ENCODE measurements at places on chromosomes 11 and 22. TPM values are rescaled to one million over a fixed set of nuclear protein-coding genes. Genes with fewer than 3 reads are reported as not detected.

Gene C11orf86
- total RNA-seq, result not detected

Gene JAML
- total RNA-seq, result 181 TPM

Gene NLRP14
- total RNA-seq, result not detected

Gene IFITM5
- not detected for total RNA-seq

Gene HBD
- not detected for total RNA-seq

Gene DLG2
- total RNA-seq, result 3.4 TPM

Gene TESMIN
- 10.5 TPM for total RNA-seq

Gene SOX6
- not detected for total RNA-seq

Gene MAJIN
- total RNA-seq, result not detected

DNA sequence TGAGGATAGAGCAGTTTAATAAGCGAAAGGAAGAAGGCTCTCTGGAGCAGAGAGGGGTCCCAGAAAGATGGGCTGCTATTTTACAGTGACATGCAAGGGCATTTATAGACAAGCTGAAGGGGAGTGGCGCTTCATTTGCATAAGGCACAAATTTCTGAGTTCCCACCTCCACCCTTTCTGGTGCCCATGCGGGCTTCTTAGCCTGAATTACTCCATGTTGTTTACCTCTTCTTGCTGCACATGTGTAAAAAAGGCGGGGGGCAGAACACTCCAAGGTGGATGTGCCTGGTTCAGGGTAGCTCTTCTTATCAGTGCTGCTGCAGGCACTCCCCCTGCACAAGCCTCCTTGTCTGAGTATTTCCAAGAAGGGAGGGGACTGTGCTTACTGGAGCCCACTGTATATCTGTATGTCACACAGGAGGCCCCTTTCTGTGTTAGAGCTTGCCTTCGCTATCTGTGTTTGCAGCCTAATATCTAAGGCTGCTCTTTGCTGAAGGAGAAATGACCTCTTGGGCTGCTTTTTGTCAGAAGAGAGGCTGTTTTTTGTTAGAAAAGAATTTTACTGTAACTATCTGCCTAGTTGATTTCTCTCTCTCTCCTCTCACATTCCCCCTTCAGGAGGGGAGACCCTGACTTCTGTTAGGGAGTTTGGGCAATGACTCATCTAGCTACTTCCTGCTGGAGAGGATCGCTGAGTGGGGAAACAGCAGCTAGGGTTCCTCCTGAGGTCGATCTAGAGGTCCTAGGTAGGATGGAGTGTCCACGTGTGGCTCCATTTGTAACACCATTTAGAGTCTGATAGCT lies 1057.0 kb upstream of the CNTN5 start:
- H3K4me3 ChIP-seq, result no peak overlapping the region
- H3K27me3 ChIP-seq, result no peaks in the 10 kb centered on the region
- no peaks in the 10 kb centered on the region for H3K4me1 ChIP-seq

GRCh38 chr11:3225826-3226750 lies 6.1 kb downstream of the MRGPRE start:
- H3K27me3 ChIP-seq, result peaks cover 8% of the 10 kb centered on the region
- peaks cover 5% of the 10 kb centered on the region for H3K4me1 ChIP-seq
- DNase-seq, result no peak
- no peaks in the 10 kb centered on the region for H3K36me3 ChIP-seq
- H3K27ac ChIP-seq, result no peak overlapping the region

DNA sequence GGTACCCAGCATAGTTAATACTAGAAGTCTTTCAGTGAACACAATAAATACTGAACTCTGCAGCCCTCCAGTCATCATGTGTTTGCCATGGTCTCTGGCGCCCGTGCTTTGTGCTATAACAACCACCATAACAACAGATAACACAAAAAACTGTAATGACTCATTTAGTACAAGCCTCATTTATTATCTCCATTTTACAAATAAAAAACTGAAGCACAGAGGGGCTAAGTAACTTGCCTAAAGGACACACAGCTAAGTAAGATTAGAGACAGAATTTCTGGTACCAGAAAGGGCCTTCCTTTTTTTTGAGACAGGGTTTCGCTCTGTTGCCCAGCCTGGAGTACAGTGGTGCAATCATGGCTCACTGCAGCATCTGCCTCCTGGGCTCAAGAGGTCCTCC lies 19.5 kb downstream of the RBFOX2 start:
- H3K36me3 ChIP-seq, result no peaks in the 10 kb centered on the region
- no peaks in the 10 kb centered on the region for H3K4me1 ChIP-seq
- no peak for DNase-seq
- H3K27me3 ChIP-seq, result peaks cover 23% of the 10 kb centered on the region

GRCh38 chr22:26430600-26430999 lies 1.5 kb downstream of the ASPHD2 start:
- peaks cover 5% of the 10 kb centered on the region for H3K27me3 ChIP-seq
- H3K27ac ChIP-seq, result peak overlapping the region; percentile 92
- DNase-seq, result no peak
- H3K4me1 ChIP-seq, result peaks cover 55% of the 10 kb centered on the region
- H3K4me3 ChIP-seq, result peak overlapping the region; percentile 92

DNA sequence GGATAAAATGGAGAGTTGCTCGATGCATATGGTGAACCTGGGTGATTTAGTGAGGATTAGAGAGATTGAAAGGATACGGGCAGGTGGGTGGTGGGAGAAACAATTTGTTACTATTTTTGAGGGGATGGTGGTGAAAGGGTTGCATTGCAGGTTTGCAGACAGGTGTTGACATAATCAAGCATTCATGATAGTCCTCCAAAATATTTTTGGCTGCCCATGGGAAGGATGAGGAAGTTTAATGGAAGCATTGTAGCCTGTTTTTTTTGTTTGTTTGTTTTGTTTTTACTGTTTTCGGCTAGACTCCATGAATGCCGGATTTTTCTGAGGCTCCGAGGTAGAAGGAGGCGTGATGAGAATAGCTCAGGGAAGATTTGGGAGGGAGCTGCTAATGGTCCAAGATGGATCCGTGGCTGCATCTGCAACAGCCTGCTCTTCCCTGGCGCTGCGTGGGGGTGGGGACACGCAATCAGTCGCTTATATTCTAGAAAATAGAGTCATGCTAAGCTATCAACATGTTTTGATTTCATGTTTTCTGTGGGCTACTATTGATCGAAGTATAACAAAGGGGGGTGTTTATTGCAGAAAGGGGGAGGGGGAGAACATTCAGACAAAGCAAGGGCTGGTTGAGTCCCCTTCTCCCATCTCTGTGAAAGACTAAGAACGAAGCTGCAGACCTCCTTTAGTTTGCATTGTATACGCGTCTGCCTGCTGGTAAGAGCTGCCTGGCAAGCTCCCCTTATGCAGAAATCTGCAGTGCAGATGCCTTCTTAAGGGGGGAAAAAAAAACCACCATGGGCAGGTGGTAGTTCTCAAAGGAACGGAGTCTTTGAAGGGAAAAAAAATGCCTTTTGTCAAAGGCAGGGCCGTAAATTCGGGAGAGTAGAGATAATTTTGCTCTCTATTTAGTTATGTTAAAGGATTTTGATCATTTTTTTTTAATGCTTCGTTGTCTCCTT lies 1.0 kb downstream of the RTN3 start:
- H3K27me3 ChIP-seq, result peaks cover 6% of the 10 kb centered on the region
- H3K4me1 ChIP-seq, result peaks cover 24% of the 10 kb centered on the region
- peak overlapping the region; percentile 92 for H3K4me3 ChIP-seq
- H3K36me3 ChIP-seq, result no peaks in the 10 kb centered on the region
- no peak for DNase-seq
- H3K27ac ChIP-seq, result peak overlapping the region; percentile 81

DNA sequence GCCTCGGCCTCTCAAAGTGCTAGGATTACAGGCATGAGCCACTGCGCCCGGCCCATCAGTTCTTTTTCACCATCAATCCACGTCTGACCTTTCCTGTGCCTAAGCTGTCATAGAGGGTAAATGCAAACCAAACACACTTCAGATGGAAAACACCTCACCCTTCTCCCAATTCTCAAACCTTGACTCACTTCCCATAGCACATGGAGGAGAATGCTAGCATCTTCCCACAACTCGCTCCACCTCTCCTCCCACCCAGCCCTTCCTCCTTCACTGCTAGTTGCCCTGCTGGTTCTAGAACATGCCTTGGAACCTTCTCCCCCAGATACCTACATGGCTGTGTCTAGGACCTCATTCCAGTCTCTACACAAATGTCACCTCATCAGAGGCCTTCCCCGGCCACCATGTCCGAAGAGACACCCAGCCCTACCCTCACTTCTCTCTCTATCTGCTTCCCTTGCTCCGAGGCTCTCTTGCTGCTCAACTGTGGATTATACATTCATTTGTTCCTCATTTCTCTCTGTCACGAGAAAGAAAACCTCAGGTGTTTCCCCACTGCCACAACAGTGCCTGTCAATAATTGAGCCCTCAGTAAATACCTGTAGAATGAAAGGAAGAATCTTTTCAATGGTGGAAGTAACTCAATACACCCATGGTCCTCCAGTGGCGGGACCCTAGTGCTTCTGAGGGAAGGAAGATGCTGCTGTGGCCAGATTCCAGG lies 21.3 kb upstream of the NCF4 start:
- H3K36me3 ChIP-seq, result peaks cover 5% of the 10 kb centered on the region
- H3K27ac ChIP-seq, result no peak overlapping the region
- no peak overlapping the region for H3K4me3 ChIP-seq
- peaks cover 46% of the 10 kb centered on the region for H3K27me3 ChIP-seq

GRCh38 chr11:44709281-44709562 lies 17.5 kb upstream of the TSPAN18 start:
- no peaks in the 10 kb centered on the region for H3K36me3 ChIP-seq
- H3K4me3 ChIP-seq, result no peak overlapping the region
- H3K27me3 ChIP-seq, result peaks cover 12% of the 10 kb centered on the region
- no peak for DNase-seq
- H3K27ac ChIP-seq, result no peak overlapping the region
- peaks cover 1% of the 10 kb centered on the region for H3K4me1 ChIP-seq

DNA sequence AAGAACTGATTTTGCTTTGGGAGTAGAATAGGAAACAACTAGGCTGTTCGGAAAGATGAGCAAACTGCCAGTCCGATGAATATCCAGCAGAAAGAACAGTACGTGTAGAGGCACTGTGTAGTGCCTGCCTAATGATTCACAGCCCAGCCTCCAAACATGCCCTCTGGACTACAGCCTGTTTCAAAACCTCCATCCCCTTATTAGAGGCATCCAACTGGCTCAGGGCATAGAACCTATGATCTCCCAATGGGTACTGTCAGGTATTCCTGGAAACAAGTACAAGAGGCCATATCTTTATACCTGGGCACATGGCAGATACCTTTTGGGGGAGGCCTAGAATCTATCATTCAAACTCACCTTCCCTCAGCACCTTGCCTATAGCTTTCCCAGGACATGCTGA lies 4.9 kb downstream of the RRP8 start:
- no peak overlapping the region for H3K27ac ChIP-seq
- no peak overlapping the region for H3K4me3 ChIP-seq
- peaks cover 31% of the 10 kb centered on the region for H3K36me3 ChIP-seq
- H3K27me3 ChIP-seq, result no peaks in the 10 kb centered on the region

GRCh38 chr22:43390166-43390565 lies 21.6 kb upstream of the MPPED1 start:
- H3K27ac ChIP-seq, result no peak overlapping the region
- no peak overlapping the region for H3K4me3 ChIP-seq
- H3K36me3 ChIP-seq, result no peaks in the 10 kb centered on the region
- H3K27me3 ChIP-seq, result peaks cover 18% of the 10 kb centered on the region
- H3K4me1 ChIP-seq, result peaks cover 1% of the 10 kb centered on the region

GRCh38 chr11:124892750-124893454 lies 4.8 kb downstream of the ROBO4 start:
- H3K27me3 ChIP-seq, result no peaks in the 10 kb centered on the region
- peaks cover 8% of the 10 kb centered on the region for H3K4me1 ChIP-seq
- H3K27ac ChIP-seq, result no peak overlapping the region
